ENCODE measurements at places on chromosomes 3 and 15.

GRCh38 chr15:29686445-29687203, 135.6 kb downstream of the TJP1 start:
- no peak for DNase-seq

DNA sequence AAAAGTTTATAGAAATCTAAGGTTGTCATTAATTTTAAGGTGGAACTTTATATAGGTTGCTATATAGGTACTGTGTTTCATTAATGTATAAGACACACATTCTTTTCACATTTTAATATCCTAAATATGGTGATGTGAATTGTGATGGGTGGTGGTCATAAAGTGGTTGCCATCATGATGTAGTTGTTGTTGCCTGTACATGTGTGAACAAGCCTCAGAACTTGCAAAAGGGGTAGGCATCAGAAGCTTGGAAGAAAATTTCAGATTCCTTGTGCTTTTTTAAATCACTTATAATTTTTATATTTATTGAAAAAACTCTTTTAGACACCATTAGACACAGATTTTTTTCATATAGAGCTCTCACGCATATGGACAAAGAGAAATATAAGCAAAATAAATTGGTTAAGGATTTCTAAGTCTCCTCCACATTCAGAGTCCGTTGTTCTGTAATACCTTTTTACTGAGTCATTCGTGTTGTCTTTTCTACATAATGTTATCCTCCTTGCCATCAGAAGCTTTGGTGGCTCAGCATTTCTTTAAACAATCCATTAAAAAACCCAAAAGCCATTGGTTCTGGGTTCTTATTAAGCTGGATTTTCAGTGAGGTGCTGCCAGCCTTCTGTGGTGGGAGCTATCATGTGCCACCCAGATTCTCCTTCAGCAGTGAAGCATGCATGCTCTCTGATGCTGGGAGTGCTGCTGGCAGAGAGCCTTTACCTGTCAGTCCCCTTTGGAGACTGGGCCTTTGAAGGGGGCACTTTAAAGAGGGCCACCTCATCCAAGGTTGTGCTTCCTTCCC, 140.4 kb upstream of the GALNT15 start:
- peak; percentile 57 for DNase-seq

DNA sequence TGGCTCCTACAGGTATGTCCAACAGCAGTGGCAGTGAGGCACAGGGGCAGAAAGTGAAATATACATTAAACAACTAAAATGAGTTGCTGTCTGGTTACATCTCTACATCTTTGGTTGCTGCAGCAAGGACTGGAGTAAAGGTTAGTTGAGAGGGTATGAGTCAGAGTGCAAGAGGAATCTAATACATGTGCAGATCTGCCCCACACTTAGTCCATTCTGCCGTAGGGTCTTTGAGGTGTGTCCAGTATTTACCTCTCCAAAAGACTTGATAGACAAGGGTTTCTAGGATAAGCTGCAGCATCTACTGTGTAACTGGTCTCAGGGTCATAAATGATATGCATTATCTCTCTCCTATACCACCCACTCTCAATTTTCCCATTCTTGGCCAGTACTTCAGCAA, 6.2 kb upstream of the NEDD4 start:
- no peak for DNase-seq

DNA sequence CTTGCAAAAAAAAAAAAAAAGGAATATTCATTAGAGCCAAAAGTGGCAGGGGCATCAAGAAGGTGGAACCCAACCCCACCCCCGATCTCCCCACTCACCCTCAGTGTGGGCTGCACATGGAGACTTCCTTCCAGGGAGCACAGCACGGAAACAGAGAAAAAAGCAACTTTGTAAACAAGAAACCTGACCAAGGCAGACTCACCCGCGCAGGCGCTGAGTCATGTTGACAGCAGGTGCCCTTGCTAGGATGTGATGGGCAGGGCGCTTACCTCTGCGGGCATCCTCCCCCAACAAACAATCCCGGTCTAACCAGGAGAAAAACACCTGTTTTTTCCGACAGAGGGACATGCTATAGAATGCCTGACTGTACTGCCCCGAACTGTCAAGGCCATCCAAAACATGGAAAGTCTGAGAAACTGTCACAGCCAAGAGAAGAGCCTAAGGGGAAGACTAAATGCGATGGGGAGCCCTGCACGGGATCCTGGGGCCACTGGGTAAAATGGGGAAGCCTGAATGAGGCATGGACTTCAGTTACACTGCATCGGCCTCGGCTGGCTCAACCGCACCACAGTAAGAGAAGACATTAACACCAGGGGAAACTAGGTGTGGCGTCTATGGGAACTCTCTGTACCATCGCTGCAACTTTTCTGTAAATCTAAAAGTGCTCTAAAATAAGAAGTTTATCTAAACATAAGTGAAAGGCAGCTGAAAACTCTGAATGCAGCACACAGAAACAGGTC, 66.7 kb upstream of the GATA2 start:
- DNase-seq: no peak

GRCh38 chr3:45234250-45234649, 8.2 kb upstream of the TMEM158 start:
- no peak for DNase-seq

GRCh38 chr3:140243575-140243974, 308.6 kb downstream of the CLSTN2 start:
- DNase-seq: no peak

- DNase-seq: no peak
Observed at GRCh38 chr15:88069561-88069960, 187.0 kb downstream of the NTRK3 start.

DNA sequence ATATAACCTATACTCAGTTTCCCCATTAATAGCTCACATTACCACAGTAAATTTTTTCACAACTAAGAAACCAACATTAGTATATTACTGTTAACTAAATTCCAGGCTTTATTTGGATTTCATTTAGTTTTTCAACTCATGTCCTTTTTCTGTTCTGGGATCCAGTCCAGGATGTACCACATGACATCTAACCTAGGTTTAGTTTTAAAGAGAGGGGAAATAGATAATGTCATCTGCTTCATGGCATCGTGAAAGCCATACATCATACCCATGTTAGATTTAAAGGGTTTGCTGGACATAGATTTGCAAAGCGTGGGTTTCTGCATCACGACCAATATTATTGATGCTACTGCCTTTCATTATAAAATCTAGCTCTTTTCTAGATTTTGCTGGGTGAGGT, 33.2 kb upstream of the RPP14 start:
- DNase-seq: peak; percentile 21

- no peak for DNase-seq
Observed at GRCh38 chr3:157125101-157125500, 34.8 kb downstream of the CCNL1 start.

DNA sequence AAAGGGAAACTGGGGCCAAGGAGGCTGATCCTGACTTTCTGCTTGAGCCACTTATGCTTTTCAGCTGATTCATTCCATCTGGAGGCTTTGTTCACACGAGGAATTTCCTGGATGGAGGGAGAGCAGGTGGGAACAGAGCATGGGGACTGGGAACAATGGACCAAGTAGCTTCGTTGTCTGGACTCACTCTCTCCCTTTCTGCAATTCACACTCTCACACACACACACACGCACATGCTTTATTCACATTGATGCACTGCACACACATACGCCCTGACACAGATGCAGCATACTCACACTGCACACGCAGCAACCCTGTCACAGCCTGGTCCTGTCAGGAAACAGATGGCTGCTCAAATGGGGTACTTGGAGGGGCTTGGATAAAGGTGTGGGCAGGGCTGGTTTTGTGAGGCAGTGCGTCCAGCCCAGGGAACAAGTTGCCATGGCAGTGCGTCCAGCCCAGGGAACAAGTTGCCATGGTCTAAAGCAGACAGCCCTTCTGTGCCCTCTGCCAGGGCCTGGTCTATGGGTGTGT, 19.8 kb upstream of the CHCHD6 start:
- DNase-seq: peak; percentile 56

DNA sequence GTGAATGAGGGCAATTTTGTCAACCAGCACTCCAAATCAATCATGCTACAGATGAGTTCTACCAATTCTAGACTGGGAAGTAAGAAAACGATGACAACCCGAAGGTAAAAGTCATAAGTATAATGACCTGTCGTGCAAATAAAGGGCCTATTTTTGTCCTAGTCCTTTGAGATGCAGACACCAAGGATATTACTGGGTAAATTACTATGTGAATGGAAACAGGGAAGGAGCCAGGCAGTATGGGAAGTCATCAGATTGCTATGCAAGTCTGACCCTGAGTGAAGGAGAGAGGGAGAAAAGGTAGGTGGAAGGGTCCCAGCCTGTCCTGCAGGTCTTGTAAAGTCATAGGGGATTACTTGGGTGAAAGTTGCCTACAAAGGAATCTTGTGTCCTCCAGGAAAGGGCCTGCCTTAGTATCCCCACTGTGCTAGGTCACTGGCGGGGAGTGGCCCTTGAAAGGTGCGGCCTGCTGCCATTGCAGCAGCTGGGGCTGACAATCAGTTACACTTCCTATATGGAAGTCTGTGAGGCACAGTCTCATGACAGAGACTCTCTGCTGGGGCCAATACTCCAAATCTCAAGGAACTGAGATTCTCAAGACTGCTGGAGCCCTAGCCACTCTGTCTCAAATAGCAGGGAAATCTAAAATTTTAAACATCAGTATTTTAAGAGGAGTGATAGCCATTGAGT, 149.9 kb upstream of the SLC2A2 start:
- no peak for DNase-seq

DNA sequence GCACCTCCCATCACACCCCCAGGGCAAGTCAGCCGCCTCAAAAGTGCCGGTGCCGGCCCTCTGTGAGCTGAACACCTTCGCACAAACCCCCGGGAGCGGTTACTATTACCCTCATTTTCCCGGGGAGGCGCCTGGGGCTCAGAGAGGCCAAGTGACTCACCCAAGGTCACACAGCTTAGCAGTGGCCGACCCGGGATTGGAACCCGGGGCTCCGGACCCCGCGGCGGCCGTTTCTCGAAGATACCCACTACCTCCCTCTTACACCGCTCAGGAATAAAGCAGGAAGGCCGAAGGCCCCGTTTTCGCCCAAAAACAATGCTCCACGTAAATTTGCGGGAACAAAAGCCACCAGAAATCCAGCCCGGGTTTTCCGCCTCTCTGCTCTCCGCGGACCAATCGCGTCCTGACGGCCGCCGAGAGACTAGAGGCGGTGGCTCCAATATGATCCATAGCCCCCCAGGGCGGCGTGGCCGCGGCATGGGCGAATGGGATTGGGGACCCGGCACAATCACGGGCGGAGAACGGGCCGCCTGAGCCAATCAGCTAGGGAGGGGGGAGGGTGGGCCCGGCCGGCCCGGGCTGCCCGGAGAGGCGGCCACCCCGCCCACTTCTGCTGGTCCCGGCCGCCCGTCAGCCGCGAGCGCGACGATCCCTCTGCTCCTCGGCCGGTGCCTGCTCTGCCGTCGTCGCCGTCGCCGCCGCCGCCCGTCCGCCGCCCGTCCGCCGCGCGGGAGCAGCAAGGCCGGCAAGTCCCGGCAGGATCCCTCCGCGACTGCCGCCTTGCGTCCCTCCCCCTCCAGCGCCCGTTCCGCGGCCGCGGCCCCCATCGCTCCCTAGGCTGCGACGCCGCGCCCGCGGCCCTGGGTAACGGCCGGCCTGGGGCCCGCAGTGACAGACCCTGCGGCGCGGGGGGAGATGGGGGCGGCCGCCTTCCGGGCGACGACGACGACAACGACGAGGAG, 177.0 kb downstream of the OR4M2 start:
- DNase-seq: peak; percentile 9

DNA sequence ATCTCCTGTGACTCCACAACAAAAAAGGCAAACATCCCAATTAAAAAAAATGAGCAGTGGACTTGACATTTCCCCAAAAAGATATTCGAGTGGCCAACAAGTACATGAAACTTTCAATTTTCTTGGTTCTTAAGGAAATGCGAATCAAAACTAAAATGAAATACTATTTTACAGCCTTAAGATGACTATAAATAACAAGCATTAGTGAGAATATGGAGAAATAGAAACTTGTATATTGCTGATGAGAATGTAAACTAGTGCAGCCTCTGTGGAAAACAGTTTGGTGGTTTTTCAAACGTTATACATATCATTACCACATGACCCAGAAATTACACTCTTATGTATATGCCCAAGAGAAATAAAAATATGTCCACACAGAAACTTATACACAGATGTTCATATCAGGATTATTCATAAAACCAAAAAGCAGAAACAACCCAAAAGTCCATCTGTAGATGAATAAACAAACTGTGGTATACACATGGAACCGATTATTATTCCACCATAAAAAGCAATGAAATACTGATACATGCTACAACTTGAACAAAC, 153.2 kb upstream of the GPR149 start:
- no peak for DNase-seq

DNA sequence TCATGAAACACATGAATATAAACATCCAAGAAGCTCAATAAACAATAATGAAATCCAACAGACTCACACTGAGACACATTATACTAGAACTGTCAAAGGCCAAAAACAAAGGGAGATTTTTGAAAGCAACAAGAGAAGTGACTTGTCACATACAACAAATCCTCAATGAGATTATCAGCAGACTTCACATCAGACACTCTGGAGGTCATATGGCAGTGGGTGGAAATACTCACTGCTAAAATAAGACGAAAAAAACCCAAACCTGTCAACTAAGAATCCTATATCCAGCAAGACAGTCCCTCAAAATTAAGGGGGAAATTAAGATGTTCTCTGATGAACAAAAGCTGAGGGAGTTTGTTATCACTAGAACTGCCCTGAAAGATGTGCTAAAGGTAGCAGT, 125.4 kb upstream of the MELTF start:
- no peak for DNase-seq

DNA sequence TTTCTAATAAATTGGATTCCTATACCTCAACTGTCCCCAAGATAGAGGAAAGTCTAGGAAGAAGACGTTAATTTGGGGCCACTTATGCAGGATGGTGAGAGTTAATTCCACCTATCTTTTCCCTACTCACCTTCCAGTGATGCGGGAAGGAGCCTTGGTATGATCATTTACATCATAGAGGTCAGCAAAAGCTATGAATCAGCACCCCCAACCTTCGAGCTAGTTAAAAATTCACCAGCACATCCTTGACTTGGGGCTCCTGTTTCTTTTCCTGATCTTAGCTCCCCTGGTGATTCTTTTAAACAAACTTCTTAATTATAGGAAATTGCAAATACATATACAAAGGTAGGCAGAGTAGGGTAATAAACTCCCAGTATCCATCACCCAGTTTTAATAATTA, 366.6 kb downstream of the SOX2 start:
- no peak for DNase-seq

DNA sequence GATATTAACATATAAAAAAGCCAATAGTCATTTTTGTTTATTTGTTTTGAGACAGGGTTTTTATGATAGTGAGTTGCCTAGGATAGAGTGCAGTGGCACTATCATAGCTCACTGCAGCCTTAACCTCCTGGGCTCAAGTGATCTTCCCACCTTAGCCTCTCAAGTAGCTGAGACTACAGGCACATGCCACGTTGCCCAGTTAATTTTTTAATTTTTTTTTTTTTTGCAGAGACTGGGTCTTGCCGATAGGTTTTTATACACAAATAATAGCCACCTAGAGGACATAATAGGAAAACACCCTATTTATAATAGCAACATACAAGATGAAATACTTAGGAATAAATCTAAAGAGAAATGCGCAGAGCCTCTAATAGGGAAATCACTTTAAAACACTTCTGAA, 13.3 kb downstream of the EIF3J start:
- DNase-seq: peak; percentile 38
